Left ventricle myocardium inferior (tissue), 1 donor: ENCODE measurements at places on chromosomes 16 and 17. TPM values are rescaled to one million over a fixed set of nuclear protein-coding genes. Genes with fewer than 3 reads are reported as not detected.

DNA sequence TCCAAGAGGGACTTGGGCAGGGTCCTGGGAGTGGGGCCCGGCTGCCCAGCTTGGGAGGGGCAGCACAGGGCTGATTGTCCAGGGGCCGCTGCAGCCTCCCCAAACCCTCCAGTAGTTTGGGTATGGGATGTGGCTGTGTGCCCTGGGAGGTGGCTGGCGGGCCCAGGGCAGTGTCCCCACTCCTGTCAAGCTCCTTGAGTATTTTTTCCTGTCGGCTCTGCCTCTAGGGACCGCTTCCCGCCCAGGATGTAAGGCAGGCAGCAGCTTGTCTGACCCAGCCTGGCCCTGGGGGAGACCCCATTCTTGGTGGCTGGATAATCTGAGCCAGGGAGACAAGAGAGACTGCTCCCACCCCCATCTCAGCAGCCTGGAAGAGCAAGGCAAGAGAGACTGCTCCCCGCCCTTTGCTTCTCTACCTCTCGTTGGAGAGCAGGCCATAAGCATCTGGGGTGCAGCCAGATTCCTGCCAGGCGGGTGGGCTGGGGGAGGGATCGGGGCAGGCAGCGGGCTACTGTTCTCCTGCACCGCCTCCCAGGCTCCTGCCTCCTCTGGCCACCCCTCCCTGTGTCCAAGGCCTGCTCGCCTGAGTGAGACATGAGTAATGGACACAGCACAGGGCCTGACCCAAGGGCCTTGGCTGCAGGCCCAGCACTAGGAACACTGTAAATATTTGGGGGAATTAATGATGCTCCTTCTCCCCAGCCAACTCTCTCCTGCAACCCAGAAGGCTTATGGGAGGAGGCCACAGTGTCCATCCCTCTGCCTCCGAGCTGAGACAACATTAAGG is 18.4 kb upstream of the ITGA3 start:
- peak; percentile 25 for DNase-seq

GRCh38 chr17:55729484-55729883 is 6.8 kb upstream of the TMEM100 start:
- DNase-seq, result no peak

GRCh38 chr17:57948169-57948554 is 7.0 kb downstream of the CUEDC1 start:
- no peak for DNase-seq

GRCh38 chr17:27762527-27763305 is 37.6 kb downstream of the NOS2 start:
- DNase-seq, result no peak

DNA sequence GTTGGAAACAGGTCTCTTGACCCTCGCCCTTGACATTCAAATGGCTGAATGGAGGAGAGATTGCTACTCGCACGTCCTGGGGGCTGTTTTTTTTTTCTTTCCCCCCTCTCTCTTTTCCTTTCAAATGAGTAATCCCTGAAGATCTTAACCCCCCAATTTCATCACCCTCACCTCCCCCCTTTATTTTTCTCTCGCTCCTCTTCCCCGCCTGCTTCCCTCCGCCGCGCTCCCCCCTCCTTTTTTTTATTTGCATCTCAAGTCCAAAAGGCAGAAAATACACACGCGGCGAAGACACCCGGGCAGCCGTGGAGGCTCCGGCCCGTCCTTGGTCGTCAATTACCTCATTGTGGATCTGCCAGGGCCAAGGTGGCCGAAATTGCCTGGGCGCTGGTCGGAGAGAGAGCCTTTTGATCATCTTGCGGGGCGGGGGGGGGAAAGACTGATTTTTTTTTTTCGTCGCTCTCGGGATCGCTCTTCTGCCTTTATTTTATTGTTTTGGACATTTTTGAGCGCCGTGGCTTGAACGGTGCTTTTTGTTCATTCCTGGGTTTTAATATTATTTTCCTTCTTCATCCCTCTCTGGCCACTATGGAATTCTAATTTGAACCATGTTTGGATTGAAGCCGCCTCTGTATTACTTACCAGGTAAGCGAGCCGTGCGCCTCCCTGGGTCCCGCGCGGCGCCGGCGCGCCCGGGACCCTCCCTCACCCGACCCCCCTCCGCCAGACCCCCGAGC is 57.2 kb upstream of the GSE1 start:
- DNase-seq, result no peak

SGCA gene
- total RNA-seq, result 137 TPM

DNA sequence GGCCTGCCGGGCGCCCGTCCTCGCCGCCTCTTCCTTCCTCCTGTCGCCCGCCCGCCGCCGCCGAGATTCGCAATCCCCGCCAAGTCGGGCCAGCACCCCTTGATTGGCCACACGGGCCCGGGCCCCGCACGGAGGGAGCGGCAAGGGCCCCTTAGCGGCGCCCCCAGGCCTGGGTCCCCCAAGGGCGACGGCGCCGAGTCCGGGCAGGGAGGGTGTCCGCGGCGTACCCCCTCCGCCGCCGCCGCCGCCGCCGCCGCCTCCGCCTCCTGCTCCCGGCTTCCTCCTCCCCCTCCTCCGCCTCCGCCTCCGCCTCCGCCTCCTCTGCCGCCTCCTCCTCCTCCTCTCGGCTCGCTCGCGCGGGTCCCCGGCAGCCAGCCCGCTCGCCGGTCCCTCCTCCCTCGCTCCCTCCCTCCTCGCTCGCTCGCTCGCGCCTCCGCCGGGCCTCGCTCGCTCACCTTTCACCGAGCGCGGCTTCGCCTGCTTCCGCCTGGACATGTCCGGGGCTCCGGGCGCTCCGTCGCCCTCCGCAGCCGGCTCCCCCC is 561 bp downstream of the ZNF423 start:
- peak; percentile 90 for DNase-seq

TVP23A gene
- total RNA-seq, result 0.22 TPM

DNA sequence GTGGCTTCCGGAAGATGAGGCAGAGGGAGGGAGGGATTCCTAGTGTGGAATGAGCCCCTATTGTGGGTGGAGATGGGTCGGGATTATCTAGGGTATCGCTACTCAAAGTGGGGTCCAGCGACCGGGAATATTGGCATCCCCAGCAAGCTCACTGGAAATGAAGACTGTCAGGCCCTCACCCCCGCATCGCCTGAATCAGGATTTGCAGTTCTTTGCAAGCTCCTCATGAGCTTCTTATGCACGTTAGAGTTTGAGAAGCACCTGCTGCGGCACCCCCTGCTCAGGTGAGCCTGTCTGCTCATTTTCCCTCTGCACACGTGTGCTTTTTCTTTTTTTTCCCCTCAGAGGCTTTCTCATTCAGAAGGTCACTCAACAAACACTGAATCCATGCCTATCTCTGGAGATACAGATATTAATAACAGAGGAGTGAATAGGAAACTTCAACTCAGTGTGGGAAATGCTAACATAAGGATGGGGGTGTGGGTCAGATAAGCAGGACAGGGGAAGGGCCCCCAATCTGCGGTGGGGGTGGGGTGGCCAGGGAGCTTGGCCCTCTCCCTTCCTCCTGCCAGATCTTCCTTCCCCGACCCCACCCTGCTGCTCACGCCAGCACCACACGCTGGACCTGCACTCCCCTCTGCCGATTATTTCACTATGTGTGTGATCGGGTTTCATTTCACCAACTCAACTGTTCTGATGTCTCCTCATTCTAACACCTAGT is 67.7 kb upstream of the NFAT5 start:
- DNase-seq, result no peak

- no peak for DNase-seq
Measured at GRCh38 chr17:47611372-47612350, 38.1 kb upstream of the KPNB1 start.

DNA sequence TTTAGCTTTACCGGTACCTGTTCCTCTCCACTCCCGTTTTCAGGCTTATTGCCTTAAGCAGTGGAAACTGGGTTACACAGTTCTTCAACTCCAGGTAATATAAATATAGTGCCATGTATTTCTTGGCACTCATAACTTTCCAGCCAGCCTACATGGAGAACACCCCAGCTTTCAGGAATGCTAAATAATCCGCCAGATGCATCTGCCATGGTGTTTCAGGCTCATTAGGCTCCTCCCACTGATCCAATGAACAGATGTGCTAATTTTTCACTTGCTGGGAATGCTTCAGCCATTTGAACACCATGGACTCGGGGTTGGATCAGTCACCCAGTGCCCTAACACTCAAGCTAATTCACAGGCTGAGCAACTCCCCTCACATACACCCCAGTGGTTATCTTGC is 4.6 kb downstream of the ANKFN1 start:
- no peak for DNase-seq

ARHGDIA gene
- total RNA-seq, result 95.1 TPM

CRYBA1 gene
- not detected for total RNA-seq

SLC25A39 gene
- total RNA-seq, result 46.7 TPM

GRCh38 chr17:46024590-46024989 is 25.5 kb downstream of the STH start:
- DNase-seq, result no peak

DNA sequence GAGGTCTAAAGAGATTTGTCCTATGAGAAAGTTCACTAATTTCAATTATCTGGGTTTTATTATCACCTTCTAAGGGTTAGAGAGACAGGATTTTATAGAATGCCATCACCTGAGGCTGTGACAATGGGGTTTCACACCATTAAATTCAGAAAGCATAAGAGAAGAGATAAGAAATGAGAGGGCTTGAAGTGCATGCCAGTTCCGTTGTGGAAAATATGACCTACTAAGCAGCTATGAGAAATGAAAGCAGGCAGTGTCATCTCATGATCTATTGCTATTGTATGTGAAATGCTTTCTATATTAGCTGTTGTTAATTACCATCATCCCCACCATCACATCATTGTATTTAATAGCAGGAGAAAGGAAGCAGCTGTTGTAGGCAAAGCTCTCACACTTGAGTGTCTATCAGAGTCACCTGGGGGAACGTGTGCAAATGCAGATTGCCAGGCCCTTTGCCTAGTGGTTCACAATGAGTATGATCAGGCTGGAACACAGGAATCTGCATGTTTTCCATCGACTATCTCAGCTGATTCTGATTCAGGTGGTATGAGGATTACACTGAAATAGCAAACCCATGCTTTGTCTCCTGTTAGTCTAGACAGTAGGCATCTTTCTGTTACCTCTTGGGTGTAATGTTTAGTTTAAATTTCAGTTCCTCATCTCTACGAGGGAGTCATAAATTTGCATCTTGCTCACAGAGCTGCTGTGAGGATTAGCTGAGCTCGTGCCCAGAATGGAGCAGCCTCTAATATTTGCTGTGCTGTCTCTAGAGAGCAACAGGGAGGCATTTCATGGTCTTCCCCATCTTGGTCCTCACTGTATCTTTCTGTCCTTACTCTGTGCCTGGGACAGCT is 256.4 kb downstream of the CDH13 start:
- DNase-seq, result no peak

GRCh38 chr16:82006036-82006435 is 5.2 kb downstream of the SDR42E1 start:
- no peak for DNase-seq

- DNase-seq, result no peak
Measured at GRCh38 chr16:58556678-58557077, 41.4 kb downstream of the SETD6 start.

DNA sequence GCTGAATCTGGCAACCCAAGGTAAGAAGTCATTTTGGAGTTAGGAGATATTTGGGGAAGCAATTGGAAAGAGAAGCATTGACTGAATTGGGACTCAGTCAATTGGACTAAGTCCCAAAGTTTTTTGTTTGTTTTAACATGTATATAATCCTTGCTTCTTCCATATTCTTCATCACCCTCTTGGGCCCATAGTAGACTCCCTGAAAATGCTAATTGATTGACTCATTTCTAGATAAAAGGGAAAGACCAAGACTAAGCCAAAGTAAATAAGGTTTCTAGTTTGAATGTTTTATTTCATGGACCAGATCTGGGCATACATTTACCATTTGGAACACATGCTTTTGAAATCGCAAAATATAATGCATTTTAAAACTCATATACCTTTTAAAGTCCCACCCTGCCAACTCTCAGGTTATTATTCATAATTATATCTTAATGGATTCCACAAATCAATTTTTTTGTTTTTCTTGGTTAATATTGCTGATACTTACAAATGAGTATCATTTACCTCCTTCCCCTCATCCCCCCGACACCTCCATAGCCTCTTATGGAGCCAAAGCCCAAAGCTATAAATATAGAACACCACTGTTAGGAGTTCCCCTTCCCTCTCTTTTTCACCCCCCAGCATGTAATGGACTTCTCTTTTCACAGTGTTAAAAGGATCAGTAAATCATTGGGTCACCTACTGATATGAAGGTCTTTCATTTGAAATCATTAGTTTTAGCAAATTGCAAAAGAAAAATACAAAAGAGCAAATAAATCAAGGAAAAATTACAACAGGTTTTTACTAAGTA is 674.0 kb upstream of the SOX9 start:
- DNase-seq, result no peak

DNA sequence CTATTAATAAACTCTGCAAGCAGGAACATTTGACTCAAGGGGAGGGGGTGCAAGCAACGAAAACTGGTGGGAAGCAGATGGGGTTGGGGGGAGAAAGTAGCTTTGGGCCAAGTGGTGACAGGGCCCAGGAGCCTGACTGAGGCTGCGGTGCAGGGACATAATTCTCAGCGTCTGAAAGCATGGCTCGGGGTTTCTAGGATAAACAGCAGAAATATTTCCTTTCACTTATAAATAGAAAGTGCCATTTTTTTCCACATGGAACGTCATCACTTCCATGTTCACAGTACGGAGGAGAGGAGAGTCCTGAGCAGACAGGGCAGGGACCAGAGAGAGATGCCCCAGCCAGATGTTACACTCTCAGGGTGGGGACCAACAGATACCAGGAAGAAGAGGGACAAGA is 197.1 kb downstream of the ZFHX3 start:
- no peak for DNase-seq

SDR42E1 gene
- total RNA-seq, result 0.52 TPM

GRCh38 chr16:60991886-60992285 is 1044.4 kb downstream of the CDH8 start:
- DNase-seq, result no peak

GRCh38 chr16:29007730-29008593 is 23.1 kb downstream of the LAT start:
- no peak for DNase-seq

DNA sequence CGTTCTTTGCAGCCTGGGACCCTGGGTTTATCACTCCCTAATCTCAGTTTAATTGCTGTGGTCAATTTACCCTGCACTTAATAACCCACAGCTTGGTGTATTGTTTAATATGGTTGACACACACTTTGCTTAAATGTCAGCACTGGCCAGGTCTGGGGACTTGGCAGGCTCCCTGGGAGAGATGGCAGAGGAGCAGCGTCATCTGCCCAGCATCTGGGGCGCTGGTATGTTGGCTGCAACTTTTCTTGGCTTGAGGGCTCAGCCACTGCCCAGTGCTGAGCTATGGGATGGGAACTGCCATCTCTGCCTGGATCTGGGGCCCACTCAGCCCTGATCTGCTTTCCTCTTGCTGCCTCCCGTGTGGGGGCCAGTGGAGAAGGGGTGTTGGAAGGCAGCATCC is 115.7 kb upstream of the IRX3 start:
- peak; percentile 67 for DNase-seq

GRCh38 chr17:4460661-4461060 is 26.9 kb downstream of the SPNS3 start:
- no peak for DNase-seq

- peak; percentile 19 for DNase-seq
Measured at GRCh38 chr17:61837175-61838051, 25.9 kb downstream of the BRIP1 start.

- no peak for DNase-seq
Measured at GRCh38 chr16:66508248-66508913, 41.5 kb downstream of the TK2 start.

- peak; percentile 90 for DNase-seq
Measured at GRCh38 chr17:8187517-8188262, 2.3 kb downstream of the BORCS6 start.
